Amygdala (tissue), 56 donors: ENCODE measurements at places on chromosomes 2 and 18.

GRCh38 chr2:237456200-237456843 lies 30.7 kb upstream of the MLPH start:
- DNase-seq = no peak

DNA sequence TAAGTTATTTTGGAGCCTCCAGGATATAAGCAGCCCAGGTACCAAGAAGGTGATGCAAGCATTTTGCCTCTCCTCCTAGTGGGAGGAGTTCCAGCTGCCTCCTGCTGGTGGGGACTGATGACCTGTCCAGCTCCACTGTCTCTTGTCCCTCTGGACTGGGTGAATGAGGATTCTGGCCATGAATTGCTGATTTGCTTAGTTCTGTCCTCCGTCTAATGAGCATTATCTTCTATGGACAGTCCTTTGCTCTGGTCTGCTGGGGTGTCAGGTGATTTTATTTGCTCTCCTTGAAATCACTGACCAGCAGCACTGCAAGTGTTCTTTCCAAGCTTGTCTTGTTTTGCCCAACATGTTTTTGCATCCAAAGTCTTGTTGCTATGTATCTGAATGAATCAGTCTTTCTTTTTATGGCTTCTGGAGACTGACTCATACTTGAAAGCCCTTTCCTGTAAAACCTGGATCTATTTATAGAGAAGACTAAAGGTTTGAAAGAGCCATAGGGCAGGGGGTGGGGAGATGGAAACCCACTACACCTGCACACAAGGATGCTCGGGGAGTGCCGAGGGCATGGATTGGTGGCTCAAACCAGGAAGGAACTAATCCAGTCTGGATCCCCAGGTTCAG lies 40.5 kb upstream of the EFHD1 start:
- no peak for DNase-seq

GRCh38 chr18:62710417-62710816 lies 4.9 kb upstream of the PHLPP1 start:
- no peak for DNase-seq

DNA sequence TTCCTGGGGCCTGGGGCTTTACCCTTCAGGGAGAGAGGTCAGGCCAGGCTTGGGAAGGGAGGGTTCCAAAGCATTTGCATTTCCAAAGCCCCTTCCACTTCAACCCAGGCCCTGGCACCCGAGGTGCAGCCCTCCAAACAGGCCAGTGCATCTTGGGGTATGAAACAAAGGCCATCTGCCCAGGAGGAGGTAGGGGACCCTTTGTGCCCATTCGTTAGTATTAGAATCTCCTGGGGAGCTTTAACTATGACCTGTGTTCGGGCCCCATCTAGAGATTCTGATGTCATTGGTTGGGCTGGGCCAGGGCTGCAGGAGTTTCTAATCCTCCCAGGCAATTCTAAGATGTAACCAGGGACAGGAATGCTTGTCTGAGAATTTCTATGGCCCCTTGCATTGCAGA lies 73.6 kb downstream of the CIB4 start:
- DNase-seq = no peak

DNA sequence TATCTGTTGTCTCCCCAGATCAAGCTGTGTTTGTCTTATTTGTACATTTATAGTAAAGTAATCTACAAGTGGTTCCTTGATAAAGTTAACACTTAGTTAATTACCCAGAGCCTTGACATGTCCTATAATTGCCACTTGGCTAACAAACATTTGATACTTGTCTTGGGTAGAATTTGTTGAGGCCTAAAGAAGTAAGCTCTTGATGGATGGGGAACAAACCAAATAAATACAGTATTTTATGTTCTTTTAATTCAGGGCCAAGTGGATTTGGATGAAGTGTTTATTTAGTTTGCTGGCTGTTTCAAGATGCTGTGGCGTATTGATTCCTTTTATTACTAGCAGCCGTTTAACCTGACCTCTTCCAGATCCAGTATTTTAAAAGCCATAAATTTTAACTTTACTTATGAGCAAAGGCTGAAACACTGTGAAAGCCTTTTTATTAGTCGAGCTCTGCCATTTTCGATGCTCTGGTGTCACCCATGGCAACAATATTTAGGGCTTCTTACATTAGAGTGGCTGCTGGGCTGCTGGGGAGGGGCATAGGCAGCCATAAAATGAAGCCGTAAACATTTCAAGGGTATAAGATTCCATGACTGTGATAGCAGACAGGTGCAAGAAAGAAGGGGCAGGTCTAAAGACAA lies 401.6 kb upstream of the NRP2 start:
- DNase-seq = no peak

GRCh38 chr2:9375857-9376428 lies 47.4 kb downstream of the ITGB1BP1 start:
- DNase-seq = no peak

DNA sequence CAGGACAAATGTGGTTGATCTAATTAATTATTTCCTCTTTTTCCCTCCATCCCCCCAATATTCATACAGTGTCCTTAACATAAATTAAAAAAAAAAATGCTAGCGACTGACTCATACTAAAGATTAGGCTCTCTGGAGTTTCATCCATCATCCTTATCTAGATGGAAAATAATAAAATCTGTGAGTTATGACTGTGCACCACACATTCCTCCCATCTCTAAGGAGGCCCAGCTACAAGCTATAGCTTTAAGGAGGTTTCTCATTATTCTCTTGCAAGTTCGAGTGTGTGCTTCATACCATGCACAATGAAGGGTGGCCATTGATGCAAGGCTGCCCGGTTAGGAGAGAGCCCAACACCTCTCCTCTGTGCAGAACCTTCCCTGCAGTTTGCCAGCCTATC lies 77.3 kb downstream of the XDH start:
- no peak for DNase-seq

DNA sequence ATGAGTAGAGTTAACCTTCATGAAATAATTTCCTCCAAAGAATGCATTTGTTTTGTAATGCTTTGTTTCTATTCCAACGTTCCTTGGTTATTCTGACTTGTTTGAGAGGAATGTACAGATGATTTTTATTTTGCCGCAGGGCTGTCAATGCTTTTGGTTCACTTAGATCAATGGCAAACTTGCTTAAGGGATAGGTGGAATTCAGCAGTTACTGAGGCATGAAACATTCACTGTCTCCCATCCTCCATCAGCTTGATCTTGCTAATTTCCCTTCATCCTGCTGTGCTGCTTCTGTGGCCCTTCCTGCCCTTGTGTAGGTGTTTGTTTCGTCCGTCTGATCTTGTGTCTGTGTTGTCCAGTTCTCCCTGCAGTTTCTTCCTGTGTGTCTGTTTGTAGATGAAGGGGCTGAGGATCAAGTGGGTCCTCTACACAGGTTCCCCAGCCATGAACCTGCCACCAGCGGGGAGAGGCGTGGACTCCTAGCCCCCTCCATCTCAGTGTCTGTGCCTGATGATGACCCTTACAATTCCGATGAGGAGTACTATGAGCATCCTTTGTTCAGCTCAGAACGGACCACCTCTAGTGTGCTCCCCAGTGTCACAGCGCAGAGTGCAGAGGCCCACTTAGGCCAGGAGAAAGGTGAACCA lies 84.2 kb upstream of the UNC80 start:
- DNase-seq = no peak

DNA sequence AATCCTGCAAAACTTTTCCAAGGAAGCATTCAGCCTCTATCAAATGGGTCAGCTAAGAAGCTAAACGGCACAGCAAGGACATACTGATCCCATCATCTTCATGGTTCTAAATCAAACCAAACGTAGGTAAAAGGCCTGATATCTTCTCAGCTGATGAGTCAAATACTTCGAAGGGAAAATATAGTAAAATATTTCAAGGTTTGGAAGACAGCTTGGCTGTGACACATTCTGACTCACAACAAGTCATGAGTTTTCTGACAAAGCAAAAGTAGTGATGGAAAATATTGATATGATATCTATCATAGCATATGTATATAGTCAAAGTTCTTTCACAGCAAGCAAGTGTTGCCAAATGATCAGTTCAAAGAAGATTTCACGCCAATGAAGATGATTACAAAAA lies 31.5 kb downstream of the DOCK10 start:
- DNase-seq = no peak

GRCh38 chr18:13641551-13642439 lies 84.6 kb downstream of the FAM210A start:
- no peak for DNase-seq

DNA sequence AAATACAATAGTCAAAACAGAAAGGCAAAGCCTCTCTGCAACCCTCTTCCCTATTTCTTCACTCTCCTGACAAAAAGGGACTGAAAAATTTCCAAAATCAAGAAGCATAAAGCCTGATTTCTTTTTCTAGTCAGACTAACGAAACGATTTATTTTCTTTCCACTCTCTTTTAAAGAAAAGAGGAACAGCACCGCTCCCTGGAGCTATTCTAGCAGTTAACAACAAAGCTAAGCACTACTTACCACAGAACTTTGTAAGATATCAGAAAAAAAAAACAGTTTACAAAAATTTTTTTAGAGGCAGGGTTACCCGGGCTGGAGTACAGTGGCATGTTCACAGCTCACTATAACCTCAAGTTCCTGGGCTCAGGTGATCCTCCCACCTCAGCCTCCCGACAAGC lies 14.4 kb upstream of the FHL2 start:
- DNase-seq = no peak

GRCh38 chr2:174878537-174879147 lies 114.4 kb upstream of the CHRNA1 start:
- no peak for DNase-seq

- no peak for DNase-seq
Measured at GRCh38 chr2:184564092-184564491, 34.2 kb upstream of the ZNF804A start.

- no peak for DNase-seq
Measured at GRCh38 chr2:114968748-114969400, 526.4 kb downstream of the DPP10 start.

GRCh38 chr2:57877811-57878170 lies 168.8 kb upstream of the VRK2 start:
- DNase-seq = no peak

DNA sequence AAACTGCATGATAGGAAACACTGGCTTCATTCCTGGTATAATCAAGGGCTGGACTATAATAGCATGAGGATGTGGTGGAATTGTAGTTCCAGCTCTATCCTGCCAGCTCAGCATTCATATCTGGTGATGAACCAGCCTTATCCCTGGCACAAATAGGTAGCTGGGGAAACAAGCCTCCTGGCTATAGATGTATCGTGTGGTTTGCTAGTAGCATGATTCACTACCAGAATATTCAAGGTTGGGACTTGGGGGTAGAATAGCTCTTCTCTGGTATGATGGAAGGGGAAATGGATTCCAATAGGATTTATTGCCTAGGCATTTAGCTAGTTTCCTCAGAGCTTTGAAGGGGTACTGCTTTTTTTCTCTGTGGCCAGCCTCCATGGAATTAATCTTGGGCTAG lies 532.8 kb downstream of the FBXO15 start:
- no peak for DNase-seq

GRCh38 chr2:24304631-24305030 lies 55.7 kb downstream of the ITSN2 start:
- DNase-seq = no peak

GRCh38 chr18:50594942-50595341 lies 35.1 kb downstream of the MAPK4 start:
- DNase-seq = no peak

DNA sequence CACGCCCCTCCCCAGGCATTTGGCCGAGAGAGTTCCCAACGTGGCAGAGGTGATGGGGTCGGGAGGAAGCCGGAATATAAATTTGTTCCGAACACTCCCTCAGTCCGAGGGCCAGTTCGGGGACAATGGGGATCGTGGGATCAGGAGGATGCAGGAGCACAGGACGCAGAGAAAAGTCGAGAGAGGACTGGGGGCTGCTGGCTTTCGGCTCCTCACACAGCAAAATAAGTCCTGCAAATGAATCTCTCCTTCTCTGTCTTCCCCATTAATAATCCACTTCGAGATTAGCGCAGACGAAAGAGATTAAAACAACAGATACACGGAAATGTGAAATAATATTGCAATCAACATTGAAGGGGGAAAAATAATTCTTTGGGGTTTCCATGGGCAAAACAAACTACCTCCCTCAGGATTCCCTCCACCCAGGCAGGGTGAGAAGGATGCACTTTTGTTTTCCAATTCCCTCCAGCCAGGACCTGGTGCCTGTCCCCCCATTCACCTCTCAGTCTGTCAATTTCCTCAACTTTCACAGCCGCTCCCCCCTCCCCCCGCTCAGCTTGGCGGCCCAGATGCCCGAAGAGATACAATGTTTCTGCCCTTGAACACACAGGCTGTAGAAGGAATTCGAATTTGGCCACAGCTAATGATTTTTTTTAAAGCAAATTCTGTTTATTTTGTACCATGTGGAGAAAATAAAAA lies 3.1 kb upstream of the ZEB2 start:
- peak; percentile 23 for DNase-seq

- no peak for DNase-seq
Measured at GRCh38 chr2:64914735-64915509, 74.3 kb upstream of the SLC1A4 start.

DNA sequence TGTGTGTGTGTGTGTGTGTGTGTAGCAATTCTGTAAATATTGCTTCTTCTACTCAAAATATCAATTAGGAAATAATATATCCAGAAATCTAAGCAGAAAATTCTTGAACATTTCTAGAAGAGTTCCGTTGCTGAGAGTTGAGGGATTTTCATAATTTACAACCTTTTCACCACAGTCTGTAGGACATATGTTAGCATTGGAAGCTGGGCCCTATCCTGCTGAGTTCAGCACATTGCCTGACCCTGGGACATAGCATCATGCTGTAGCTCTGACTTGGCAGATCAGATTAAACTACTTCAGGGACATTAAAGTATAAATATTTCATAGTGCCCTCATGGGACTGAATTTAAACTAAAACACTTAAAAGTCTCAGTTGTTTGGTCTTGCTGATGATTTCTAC lies 129.2 kb upstream of the KCNH7 start:
- DNase-seq = no peak

DNA sequence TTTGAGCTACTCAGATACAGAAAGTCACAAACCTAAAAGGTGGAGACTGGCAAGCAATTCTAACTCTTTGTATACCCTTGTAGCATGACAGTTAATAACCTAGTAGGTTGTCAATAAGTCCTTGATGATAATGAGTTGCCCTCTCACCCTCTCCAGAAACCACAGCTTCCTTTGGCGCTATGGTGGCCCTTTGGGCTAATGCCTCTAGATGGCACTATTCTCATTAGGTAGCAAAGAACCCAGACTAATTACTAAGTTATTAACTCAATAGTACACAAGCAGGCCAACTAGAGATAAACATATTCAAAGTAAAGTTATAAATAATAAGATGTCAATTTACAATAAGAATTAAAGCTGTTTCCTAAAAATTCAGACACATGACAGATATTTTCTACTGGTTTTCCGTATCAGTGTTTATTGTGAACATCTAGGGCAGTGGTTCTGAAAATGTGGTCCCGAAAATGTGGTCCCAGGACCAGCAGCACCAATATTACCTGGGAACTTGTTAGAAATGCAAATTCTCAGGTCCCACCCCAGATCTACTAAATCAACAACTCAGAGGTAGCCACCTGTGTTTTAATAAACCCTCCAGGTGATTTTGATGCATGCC lies 41.1 kb downstream of the LDAH start:
- no peak for DNase-seq

DNA sequence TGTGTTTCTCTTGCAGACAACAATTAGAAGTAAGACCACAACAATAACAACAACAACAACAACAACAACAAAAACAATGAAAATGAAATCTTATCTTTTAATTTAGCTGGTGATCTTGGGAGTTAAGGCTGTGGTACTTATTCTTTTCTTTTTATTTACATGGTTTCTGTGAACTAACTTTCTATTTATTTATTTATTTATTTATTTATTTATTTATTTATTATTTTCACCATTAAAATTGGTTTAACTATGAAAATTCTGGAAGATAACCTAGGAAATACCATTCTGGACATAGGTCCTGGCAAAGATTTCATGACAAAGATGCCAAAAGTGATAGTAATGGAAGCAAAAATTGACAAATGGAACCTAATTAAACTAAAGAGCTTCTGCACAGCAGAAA lies 102.5 kb upstream of the PNPT1 start:
- DNase-seq = no peak

GRCh38 chr2:174529916-174530315 lies 43.1 kb upstream of the GPR155 start:
- no peak for DNase-seq
